NCI-H1417 (cell line): ENCODE measurements at places on chromosomes 3 and 15.
A peak's percentile ranks its signal among the peaks of the same experiment; 100 is the strongest.

GRCh38 chr3:65396078-65396477 lies 642.6 kb downstream of the MAGI1 start:
- no peak for DNase-seq

GRCh38 chr15:60635507-60636352 lies 156.8 kb upstream of the ICE2 start:
- no peak for DNase-seq

- DNase-seq: peak; percentile 42
Observed at GRCh38 chr15:35320158-35320780, 225.7 kb downstream of the DPH6 start.

DNA sequence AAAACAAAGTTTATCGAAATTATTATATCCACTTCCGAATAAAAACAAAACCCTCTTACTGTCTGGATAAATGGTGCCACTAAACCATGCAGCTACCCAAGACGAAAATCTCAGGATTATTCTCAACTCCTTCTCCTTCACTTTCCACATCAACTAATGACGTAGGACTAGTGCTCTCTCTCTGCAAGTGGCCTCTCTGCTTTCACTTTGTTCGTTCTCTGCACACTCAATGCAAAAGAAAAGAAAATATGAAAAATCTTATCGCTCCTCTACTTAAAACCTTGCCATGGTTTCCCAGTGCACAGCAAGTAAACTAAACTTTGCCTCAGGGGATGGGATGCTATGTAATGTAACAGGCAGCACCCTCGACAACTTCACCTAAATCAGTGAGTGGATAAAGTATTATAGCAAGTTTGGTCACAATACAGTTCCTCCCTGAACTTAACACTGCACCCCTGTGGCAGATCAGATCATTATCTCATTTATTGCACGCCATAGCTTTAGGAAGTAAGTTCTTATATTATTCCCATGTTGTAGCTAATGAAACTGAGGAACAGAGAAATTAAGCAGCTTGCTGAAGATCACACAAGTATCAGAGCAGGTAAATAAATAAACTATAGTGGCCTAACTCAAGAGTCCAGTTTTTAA lies 262.7 kb upstream of the GADL1 start:
- DNase-seq: no peak

- DNase-seq: no peak
Observed at GRCh38 chr3:119589102-119589773, 8.4 kb upstream of the PLA1A start.

DNA sequence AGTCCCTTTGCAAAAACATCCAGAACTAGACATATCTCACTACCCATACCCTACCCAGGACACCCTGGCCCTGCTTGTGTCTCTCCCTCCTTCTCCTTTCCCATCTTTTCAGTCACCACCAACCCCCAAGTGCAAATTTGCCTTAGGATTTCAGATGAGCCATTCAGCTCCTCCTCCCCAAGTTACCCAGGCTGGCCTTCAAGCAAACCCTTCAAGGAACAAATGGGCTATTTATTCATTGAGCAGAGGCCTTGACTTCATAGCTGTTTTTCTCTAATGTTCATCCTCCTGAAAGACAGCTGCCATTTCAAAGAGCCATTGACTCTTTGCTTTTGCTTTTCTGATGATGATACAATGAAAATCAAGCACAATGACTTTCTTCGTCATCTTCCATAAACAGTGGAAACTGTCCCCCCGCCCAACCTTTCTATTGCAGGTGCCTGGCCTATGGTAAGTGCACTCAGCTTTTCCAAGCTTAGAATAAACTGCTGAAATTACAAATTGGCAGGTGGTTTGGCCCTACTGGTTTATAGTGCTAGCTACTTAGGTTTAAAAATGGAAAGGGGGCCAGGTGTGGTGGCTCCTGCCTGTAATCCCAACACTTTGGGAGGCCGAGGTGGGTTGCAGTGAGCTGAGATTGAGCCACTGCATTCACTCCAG lies 26.1 kb upstream of the KLHL6 start:
- peak; percentile 42 for DNase-seq

DNA sequence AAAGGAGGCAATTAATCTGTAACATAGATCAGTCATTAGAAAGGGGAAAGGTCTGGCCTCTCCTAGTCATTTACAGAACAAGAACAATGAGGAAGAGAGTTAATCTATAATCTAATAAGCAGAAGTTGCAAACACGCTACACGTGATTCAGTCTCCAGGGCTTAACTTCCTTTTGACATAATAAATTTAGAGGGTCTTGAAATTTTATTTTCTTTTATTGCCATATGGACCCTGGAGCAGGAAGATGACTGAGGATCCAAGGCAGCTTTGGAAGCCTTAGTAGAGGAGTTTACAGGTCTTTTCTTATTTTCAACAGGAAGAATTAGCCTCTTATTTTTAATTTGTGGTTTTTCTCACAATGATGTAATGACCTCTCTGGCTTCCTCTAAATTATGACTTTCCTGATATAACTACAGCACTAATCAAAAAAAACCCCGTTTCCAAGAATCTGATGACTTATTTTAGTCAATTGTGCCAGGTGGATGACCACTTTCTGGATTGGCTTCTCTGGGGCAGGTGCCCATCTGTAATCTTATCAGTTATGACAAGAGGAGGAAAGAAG lies 32.2 kb downstream of the ADGRG7 start:
- no peak for DNase-seq

GRCh38 chr15:92159906-92160841 lies 233.5 kb upstream of the ST8SIA2 start:
- peak; percentile 73 for DNase-seq

- no peak for DNase-seq
Observed at GRCh38 chr15:25464784-25465183, 26.0 kb upstream of the UBE3A start.

DNA sequence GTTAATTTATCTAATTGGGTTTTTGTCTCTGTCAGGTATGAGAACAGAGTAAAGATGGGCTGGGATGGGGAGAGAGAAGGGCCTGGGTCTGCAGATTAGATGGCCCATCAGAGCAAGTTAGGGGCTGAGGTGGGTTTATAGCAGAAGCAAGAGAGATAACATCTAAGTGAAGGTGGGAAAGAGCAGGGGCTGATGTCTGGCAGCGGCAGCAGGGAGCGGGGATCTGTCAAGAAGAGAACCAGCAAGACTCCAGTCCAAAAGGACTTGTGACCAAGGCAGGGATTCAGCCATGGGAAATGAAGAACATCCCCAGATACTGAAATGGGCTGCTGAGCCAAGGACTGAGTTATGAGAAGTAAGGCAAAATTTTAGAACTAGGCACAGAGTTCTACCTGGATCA lies 320.6 kb upstream of the TBL1XR1 start:
- no peak for DNase-seq

DNA sequence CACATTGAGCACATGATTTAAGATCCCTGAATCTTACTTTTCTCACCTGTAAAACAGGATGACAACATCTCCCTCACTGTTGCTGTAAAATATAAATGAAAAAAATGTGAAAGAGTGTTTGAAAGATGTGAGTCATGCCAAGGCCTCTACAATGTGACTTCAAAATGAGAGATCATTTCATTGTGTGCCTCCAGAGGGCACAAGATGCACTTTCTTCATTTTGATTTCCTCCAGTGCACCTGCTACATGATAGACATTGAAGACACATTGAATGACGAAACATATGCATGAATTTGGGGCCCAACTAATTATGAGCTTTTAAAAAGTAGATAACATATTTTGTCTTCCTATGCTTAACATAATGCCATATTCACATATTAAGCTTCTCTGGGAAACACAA lies 170.3 kb downstream of the MOBP start:
- DNase-seq: peak; percentile 3
